ENCODE measurements at places on chromosomes 6 and 20. TPM values are rescaled to one million over a fixed set of nuclear protein-coding genes. Genes with fewer than 3 reads are reported as not detected.

SLC25A27 gene
- total RNA-seq: 0.29 TPM

RNF8 gene
- total RNA-seq: 18.7 TPM

ZBTB12 gene
- total RNA-seq: 5.5 TPM

CLPSL2 gene
- total RNA-seq: not detected

XKR7 gene
- total RNA-seq: 0.12 TPM

SIRPA gene
- 10.2 TPM for total RNA-seq

ME1 gene
- not detected for total RNA-seq

FRK gene
- total RNA-seq: 0.37 TPM

RING1 gene
- 43.8 TPM for total RNA-seq

L3MBTL3 gene
- total RNA-seq: 28.0 TPM

SPTLC3 gene
- total RNA-seq: not detected

TCP11 gene
- total RNA-seq: not detected
